ENCODE measurements at places on chromosomes 2 and 18.

- no peak for DNase-seq
Observed at GRCh38 chr2:216596236-216596979, 36.8 kb upstream of the IGFBP2 start.

GRCh38 chr18:54750350-54750749 is 77.9 kb upstream of the RAB27B start:
- DNase-seq, result no peak

- no peak for DNase-seq
Observed at GRCh38 chr2:205424326-205424725, 258.0 kb upstream of the NRP2 start.

- no peak for DNase-seq
Observed at GRCh38 chr18:3623769-3624545, 174.0 kb downstream of the TGIF1 start.

- no peak for DNase-seq
Observed at GRCh38 chr18:44629406-44629805, 51.3 kb upstream of the SETBP1 start.

GRCh38 chr2:46411245-46411641 is 68.1 kb upstream of the TMEM247 start:
- DNase-seq, result no peak

GRCh38 chr18:54269893-54270844 is 852 bp downstream of the POLI start:
- no peak for DNase-seq

- no peak for DNase-seq
Observed at GRCh38 chr2:204019572-204020501, 83.3 kb downstream of the ICOS start.

- no peak for DNase-seq
Observed at GRCh38 chr2:178962805-178963433, 87.0 kb downstream of the CCDC141 start.

DNA sequence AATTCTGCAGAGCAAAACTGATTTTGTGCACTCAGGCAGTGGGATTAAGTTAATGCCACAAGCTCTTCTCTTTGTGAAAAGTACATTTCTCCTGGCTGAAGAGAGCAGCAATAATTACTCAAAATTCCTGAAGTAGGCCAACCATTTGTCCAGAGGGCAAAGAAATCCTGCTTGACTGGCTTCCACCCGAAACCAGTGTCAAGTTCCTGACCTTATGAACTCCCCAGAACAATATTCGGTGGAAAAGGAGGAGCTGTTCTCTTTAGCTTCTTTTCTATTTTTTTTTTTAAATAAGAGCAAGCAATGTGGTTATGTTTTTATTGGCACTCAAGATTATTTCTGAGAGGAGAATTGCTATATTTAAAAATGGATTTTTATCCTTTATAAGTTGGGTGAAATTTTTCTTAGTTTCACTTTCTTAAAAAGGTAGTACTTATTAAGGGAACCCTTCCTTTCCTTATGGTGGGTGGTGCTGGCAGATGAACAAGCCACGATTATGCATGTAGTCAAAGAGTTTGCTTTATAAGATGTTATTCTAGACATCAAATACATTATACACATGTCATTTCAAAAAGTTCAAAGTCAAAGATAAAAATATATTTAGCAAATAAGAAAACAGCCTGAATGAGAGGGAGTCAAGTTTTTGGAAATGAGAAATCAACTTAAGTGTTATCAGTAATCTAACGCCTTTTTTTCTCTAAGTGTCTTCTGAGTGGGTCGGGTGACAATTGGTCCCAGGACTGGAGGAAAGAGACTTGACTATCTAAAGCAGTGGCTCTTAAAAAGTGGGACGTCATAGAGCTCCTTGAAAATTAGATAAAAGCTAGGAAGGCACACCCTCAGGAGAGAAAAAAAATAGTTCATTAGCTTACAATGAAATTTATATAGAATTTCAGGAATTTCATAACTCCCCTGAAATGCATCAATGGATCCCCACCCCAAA is 194.5 kb downstream of the IKZF2 start:
- DNase-seq, result no peak

- DNase-seq, result no peak
Observed at GRCh38 chr2:48569433-48569832, 39.5 kb downstream of the STON1 start.

DNA sequence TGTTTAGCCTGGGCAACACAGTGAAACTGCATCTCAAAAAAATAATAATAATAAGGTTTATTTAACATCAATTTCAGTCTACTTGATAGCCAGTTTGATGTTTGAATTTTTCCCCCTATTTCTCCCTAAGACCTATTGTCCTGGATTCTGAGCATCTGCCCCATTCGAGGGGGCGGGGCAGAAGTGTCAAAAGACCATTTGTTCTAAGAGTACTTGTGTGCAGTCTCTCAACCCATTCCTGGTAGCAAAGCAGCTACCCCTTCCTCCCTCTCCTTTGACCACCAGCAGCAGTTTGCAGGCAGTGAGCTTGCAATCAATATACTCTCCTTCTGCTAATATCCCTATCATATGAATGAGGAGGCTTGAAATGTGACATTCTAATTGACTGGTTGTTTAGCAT is 71.9 kb downstream of the VWC2L start:
- DNase-seq, result no peak

DNA sequence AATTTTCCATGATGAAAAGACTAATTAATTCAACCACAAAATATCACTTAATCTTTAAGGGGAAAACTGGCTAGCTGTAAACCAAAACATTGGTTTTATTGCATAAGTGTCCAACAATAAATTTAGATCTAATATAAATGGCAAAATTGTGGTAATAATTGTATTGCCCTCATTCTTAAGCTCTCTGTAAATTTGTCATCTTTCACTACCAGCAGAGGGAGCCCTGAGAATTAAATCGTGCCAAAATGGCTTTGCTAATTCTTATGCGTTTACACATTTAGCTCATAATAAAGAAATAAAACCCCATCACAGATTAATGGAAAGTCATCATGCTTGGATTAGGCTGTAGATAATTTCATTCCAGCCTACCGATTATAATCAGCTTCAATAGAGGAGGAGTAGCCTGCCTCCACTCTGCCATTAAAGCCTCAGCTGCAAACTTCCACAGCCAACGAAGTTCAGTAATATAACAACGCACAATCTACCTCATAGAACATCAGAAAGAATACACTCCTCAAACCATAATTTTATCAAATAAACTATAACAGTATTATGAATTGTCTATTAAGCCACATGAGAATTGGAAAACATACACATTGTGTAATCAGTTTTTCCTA is 70.0 kb upstream of the ATP5MC3 start:
- DNase-seq, result no peak

DNA sequence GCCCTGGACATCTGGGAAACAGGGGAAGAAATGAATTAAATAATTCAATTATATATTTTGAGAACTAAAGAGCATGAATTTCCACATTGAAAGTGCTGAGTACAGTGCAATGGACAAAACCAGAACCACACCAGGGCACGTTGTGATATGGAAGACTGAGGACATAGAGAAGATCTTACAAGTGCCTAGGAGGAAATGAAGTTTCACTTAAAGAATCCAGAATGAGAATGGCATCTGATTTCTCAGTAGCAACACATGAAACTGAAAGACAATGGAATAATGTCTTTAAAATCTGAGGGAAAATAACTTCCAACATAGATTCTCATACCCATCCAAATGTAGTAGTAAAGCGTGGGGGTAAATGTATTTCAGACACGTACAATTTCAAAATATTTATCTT is 20.3 kb upstream of the AAK1 start:
- no peak for DNase-seq

- DNase-seq, result no peak
Observed at GRCh38 chr2:222430681-222431080, 6.3 kb downstream of the SGPP2 start.

- no peak for DNase-seq
Observed at GRCh38 chr2:158967731-158968395, 577 bp upstream of the TANC1 start.

DNA sequence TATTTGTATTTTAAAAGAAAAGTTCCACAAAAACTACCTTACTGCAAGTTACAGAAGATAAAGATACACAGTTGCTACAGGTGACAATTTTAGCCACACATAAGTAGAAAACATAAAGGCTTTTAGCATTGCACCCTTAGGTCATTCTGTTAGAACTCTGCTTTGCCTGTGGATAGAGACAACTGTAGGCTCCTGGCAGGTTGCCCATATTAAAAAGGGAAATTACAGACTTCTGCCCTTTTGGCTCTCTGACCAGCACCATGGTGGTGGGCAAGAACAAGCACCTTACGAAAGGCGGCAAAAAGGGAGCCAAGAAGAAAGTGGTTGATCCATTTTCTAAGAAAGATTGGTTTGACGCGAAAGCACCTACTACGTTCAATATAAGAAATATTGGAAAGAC is 223.3 kb downstream of the MC4R start:
- DNase-seq, result no peak

GRCh38 chr18:69484699-69485396 is 84.2 kb downstream of the DOK6 start:
- no peak for DNase-seq

DNA sequence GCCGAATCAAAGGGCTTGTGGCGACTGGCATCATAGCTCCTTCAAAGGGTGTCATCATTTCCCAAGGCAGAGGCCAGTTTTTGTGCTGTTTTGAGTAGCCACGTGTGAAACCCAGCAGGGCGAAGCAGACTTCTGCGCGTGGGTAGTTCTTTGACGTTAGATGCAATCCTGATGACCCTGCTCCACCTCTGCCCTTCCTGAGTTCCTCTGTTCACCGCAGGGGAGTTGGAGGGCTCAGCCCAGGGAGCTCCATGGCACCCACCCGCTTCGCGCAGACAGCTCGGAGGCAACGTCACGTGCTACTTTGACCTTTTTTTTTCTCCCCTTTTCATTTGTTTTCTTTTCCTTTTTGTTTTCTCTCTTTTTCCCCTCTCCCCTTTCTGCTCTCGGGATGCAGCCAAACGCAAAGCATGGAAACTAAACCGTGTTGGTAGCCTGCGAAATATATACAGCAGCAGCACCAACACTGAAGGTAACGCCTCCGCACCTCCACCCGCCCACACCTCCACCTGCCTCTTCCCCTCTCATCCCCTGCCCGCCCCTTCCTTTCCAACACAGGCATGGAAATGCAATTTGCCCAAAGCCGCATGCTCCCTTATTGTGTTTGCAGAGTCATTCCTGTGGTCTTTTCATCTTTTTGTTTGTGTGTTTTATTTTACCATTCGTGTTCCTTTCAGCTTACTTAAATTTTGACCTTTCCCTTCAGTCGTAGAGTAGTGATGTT is 153.6 kb downstream of the GBX2 start:
- DNase-seq, result no peak

- no peak for DNase-seq
Observed at GRCh38 chr2:239175181-239175580, 225.6 kb downstream of the HDAC4 start.

DNA sequence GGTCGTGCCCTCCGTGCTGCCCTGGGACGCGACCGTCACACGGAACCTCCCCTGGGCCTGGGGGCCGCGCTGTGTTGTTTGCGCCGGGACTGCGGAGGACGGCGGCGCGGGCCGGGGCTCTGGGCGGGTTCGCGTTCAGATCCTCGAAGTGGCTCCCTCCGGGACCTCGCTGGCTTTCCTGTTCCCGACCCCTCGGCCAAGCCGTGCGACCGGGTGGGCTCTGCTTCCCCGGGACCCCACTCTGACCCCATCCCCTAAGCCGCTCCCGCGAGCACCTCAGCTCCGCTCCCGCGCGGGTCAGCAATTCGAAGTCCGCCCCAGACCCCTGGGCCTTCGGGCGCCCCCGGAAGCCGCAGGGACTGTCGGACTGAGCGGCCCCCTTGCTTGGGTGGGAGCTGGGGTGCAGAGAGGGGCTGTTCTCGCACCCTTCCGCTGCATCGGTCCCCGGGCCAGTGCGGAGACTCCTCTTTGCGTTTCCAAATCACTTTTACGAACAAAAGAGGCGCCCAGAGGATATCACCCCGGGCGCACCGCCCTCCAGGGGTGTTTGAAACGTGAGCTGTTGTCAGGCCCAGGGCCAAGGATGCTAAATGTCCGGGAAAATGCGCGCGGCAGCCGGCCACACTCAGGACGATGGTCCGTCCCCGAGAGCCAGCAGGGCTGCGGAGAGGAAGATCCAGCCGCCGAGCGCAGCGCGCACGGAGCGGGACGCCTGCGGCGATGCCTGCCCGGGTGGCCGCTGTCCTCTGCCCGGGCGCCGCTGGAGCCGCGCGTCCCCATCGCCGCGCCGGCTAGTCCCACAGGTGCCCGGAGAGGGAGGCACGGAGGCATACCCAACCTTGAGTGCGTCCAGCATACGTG is 73.5 kb downstream of the ZCCHC2 start:
- DNase-seq, result no peak

DNA sequence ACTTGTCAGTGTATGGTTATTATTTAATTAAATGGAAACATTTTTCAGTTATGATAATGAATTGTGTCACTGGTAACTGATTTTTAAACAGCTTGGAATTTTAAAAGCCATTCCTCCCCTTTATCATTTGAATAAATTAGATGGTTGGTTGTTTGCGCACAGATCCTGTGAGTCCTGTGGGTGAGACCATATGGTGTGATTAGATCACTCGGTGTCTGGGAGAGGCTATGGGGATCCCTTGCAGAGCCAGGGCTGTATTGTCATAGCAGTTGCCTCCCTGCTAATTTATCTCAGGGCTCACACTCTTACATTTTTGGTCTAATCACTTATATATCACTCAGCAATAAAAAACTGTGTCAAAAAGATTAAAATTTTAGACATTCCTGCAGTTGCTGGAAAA is 133.5 kb downstream of the ASXL3 start:
- DNase-seq, result no peak

- no peak for DNase-seq
Observed at GRCh38 chr2:33340280-33340679, 136.2 kb upstream of the RASGRP3 start.

DNA sequence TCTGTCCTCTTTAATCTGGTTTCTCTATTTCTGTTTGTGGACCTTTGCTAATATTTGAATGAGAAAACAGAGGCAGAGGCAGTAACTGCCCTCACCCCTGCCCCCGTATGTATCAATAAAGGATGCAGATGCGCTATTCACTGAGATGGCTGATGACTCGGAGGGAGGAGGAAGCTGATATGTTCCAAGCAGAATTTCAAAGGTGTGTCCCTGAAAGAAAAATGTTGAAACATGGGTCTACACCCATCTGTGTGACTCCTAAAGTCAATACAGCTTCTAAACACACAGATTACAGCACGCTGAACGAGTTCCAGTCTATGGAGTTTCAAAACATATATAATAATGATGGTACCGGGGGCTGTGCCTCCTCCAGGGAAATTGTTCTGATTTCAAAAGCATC is 38.8 kb downstream of the EPHA4 start:
- no peak for DNase-seq

DNA sequence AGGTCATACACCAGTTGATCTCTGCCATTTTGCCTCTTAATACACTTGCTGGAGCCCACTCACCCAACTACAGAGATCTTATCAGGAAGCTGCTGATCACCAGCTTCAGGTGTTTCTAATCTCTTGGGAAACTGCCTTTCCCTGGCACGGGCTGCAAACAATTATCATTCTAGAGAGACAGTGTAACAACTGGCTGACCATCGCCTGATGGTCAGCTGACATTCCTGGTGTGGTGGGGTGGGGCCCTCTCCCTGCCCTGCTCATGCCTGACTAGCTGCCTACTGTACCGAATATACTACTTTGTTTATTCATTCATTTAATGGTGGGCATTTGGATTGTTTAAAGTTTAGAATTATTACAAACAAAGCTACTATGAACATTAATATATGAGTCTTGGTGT is 311.5 kb downstream of the CBLN2 start:
- DNase-seq, result no peak

GRCh38 chr2:218858138-218858445 is 1.5 kb upstream of the WNT6 start:
- DNase-seq, result no peak

All from CMK (cell line).